Hematopoietic multipotent progenitor cell treated with erythropoietin and hydrocortisone succinate and interleukin-3 and kit ligand, for 15 days (in vitro differentiated cells): ENCODE measurements at places on chromosomes 11 and 22.

GRCh38 chr22:26477341-26477731, 6.2 kb downstream of the HPS4 start:
- no peak for DNase-seq

- no peak for DNase-seq
Measured at GRCh38 chr11:1928891-1929541, 9.5 kb downstream of the TNNT3 start.

GRCh38 chr11:1071571-1072115, 3.0 kb upstream of the MUC2 start:
- DNase-seq: no peak

DNA sequence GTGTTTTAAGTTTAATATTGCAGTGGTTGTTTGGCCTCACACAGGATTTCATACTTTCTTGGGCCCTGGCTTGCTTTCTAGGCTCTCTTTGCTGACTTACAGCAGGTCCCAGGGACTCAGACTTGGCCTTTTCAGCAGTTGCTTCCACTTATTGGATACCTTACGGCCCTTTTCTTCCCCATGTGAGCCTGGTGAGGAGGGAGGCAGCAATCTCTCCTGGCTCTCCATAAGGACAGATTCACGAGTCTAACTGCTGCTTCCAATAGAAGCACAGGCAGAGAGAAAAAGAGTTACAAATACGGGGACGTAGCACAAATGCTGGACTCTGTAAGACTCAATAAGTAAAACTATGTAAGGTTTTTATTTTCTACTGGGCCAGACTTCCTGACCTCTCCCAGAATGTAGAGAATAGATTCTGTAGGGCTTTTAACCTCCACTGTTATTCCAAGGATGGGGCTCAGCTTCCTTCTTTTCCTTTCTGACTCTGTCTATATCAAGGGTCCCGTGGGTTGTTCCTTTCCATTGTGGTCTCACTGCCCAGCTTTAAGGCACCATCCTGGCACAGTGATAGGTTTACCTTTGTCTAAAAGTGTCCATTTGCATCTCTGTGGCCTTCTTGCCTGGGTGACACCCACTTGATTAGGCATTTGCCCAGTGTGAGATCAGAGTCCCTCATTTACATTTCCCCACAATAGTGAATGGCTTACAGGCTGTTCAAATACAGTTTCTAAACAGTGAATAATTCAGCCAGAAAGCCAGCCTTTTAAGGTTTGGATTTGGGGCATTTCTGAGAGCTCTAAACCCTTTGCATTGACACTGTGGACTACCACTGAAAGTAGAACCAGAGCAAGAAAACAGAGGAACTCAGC, 92.8 kb downstream of the RASSF10 start:
- no peak for DNase-seq

- no peak for DNase-seq
Measured at GRCh38 chr11:129061492-129062230, 119.0 kb upstream of the TP53AIP1 start.

GRCh38 chr11:71414645-71415044, 33.5 kb downstream of the DHCR7 start:
- DNase-seq: no peak

DNA sequence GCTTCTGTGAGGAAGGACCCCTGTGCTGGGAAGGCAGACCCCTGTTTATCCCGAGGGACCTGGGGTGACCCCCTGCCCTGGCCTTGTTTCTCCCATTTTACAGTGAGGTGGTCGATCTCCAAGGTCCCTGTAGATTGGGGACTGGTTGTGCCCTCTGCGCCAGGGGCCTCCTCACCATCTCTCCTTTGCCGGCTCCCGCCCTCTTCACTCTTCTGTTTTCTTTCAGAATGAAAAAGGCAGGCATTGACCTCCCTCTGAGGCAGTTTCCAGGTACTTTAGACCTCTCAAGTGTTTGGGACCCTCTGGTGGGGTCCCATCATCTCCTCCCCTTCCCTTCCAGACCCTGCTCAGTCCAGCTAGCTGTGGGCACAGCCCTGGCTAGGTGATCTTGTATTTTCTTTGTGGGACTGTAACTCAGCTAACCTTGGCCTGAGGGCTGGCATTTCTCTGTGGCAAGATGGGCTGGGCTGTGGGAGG, 1.5 kb downstream of the SERPINH1 start:
- no peak for DNase-seq

DNA sequence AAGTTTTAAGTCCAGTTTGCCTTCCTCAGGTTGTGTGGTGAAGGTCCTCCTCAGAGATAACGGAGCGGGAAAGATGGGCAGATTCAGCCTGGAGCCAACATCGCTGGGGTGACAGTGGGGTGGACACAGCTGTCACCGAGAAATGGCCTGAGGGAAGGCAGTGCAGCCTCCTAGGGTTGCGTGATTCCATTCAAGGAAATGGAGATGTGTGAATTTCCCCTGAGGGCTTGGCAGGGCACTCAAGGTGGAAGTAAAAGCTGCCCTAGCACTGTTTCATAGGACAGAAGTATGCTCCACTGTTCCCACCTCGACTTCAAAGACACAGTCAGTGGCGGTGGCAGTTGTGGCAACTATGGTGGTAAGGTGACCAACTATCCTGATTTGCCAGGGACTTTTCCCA, 15.4 kb upstream of the CAT start:
- no peak for DNase-seq

DNA sequence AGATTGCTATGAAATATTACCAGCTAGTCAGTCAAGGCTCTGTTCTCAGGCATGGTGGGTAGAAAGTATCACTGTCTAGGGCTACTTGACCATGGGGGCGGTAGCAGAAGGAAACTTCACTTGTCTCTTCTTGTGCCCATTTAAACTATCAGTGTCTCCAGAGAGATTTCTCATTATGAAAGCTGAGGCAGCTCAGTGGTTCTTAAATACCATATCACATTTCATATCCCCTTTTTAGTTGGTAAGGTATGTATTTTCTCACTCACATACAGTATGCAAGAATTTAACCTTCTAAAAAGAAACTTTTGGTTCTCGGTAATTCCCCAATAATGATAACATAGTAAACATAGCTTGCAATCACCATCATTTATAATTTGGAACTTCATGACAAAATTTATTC, 1180.0 kb upstream of the TENM4 start:
- DNase-seq: no peak

DNA sequence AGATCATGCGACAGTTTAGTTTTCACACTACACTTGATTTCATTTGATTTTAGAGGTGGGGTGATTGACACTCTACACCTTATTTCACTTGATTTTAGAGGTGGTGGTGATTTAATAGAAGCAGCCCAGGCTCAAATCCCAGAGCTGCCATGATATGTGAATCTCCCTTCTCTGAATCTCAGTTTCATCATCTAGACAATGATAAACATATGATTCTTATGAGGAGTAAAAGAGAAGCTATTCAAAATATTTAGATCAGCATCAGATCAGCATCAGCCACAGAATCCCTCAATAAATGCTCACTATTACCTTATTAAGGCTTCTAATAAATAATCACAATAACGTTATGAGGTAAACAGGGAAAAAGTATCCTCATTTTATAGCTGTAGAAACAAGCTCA, 98.8 kb downstream of the MSANTD4 start:
- no peak for DNase-seq

GRCh38 chr11:15910761-15911160, 445.6 kb downstream of the SOX6 start:
- DNase-seq: no peak

DNA sequence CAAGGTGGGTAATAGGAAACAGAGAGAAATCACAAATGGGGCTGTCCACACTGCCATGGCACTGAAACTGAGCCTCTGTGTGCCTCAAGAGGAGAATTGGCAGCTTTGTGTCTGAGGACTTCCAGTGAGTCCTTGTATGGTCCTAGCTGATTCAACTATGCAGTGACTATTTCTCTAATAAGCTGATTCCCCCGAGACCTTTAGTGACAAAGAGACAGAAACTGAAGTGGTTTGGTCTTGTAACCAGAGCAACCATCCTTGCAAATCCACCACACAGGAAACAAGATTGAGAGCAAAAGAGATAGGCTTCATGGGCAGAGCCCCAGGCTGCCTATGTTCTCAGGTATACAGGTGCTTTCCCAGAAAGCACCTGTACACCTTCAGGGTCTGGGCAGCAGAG, 1038.5 kb downstream of the NTM start:
- no peak for DNase-seq

GRCh38 chr22:44554411-44554810, 56.4 kb upstream of the RTL6 start:
- DNase-seq: no peak

DNA sequence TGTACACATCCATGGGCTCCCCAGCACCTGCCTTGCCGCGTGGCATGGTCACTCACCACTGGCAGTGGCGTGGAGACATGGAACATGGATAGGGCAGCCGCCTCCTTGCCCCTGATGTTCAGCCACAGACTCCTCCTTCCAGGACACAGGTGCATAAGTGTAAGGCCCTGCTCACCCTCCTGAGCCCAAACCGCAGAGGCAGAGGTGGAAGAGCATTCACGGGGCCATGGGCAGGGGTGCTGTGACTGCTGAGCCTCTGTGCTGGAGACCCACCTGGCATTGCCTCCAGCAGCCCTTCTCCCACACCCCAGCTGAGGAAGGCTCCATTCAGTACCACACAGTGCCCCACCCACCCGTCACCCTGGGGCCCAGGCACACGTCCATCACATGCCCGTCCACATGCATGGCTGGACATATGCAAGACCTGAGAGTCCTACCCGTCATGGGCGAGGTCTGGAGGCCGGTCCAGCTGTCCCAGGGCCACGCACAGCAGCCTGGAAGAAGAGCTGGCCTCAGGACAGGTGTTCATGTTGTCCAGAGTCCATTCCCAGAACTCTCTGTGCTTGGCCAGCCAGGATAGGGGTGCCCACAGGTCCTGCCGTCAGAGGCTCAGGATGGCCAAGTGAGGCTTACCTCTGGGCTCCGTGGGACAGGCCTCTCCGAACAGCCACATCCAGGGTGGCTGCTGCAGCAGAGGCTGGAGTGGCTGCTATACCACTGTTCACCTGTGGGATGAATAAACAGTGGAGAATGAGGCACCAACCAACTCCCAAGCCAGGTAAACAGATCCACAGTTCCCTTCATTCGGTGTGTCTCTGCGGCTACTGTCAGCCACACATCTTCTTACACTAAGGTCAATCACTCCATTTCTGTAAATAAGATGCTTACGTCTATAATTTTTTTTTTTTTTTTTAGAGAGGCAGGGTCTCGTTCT, 1.7 kb upstream of the TUBGCP6 start:
- DNase-seq: no peak

GRCh38 chr22:38689651-38690050, 7.9 kb downstream of the TOMM22 start:
- no peak for DNase-seq

GRCh38 chr11:2929531-2929949, 320 bp upstream of the PHLDA2 start:
- DNase-seq: no peak

DNA sequence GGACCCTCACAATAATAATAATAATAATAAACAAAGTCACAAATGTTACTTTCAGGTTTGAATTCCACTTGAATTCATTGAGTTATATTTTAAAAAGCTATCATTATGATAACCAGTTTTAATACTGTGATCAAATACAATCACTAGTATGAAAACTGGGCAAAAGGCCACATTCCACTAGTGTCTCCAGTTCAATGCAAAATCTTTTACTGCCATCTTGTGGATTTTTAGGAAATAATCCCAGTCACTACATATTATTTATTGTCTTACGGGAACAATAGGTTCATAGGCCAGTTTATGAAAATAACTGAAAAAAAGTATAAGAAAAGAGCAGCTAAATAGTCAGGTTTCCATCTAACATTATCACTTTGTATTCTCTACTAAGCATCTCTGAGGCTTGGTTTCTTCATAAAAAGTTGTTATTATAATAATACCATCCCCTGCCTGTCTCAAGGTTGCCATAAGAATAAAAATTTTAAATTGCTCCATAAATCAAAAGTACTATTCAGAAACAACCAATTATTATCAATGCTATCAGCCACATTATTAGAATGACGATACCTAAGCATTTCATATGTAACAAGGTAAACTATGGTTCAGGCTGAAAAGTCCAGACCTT, 533.9 kb upstream of the CCDC90B start:
- peak; percentile 10 for DNase-seq

DNA sequence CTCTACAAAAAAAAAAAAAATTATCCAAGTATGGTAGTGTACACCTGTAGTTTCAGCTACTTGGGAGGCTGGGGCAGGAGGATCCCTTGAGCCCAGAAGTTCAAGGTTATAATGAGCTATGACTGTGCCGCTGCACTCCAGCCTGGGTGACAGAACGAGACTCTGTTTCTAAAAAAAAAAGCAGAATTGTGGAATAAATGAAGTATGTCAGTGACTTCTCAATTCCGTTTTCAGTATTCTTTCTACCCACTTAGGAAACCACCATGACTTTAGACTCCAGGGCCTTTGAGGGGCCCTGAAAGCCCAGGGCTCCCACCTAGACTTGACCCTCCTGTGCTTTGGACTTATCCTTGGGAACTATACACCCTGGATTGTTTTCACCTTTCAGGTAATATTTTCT, 6.5 kb upstream of the NUP160 start:
- no peak for DNase-seq

- no peak for DNase-seq
Measured at GRCh38 chr11:78405805-78406204, 11.8 kb downstream of the GAB2 start.

DNA sequence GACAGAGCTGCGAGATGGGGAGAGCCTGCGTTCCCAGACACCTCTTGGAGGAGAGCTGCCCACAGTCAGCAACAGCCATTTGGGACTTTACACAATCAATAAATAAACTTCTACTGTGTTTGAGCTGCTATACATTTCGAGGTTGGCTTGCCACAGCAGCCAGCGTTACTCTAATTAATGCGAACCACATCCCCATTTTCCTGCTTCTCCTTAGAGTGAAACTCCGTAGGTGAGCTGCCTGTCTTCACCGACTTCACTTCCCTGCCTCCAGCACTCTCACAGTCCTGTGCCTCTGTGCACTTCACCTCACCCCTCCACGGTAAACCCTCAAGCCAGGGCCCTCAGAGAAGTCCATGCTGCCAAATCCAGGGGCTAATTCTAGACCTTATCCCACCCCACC, 5.9 kb upstream of the SLC22A12 start:
- no peak for DNase-seq

- DNase-seq: no peak
Measured at GRCh38 chr11:59164028-59164427, 7.9 kb upstream of the DTX4 start.

- no peak for DNase-seq
Measured at GRCh38 chr22:42803389-42803788, 53.7 kb downstream of the ARFGAP3 start.
